Stimulated activated CD4-positive, alpha-beta T cell treated with anti-CD3 and anti-CD28 coated beads, Interleukin-2, amount 100 ng/mL, for 24 hours (primary cell): ENCODE measurements at places on chromosomes 13 and 19.
A peak's percentile ranks its signal among the peaks of the same experiment; 100 is the strongest.

DNA sequence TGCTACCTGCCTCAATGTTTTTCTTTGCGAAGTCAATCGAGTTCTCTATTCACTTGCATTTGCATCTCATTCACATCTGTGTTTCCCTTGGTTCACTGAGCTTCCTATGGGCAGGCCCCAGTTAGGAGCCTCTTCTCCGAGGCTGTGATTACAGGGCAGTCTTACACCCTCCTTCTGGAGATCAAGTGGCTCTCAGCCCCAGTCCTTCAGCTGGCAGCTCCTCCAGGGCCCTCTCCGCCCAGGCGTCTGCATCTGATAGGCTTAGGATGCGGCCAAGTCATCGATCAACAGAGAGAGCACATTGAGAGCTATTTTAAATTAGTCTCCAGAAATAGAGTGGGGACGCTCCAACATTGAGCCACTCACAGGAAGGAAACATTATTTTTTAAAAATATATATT is 44.2 kb downstream of the MBNL2 start:
- DNase-seq, result no peak

- no peak for DNase-seq
Measured at GRCh38 chr13:99985241-99985874, 3.8 kb downstream of the ZIC2 start.

DNA sequence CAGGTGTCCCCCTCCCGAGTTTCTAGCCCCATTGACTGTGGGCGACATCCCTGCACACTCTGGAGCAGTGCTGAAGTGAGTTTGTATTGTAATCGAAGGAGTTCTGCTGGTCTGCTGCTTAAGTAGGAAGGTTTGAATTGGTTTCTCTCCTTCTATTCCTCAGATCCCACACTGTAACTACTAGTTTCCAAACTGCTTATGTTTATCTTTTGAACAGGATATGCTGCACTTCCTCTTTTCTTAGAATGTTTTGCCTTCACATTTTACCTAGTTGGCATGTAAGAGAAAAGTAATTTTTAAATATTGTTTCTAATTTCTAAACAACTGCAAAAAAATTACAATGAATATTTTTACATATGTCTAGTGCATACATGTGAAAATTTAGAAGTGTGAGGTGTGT is 511.8 kb downstream of the KLF12 start:
- DNase-seq, result no peak

DNA sequence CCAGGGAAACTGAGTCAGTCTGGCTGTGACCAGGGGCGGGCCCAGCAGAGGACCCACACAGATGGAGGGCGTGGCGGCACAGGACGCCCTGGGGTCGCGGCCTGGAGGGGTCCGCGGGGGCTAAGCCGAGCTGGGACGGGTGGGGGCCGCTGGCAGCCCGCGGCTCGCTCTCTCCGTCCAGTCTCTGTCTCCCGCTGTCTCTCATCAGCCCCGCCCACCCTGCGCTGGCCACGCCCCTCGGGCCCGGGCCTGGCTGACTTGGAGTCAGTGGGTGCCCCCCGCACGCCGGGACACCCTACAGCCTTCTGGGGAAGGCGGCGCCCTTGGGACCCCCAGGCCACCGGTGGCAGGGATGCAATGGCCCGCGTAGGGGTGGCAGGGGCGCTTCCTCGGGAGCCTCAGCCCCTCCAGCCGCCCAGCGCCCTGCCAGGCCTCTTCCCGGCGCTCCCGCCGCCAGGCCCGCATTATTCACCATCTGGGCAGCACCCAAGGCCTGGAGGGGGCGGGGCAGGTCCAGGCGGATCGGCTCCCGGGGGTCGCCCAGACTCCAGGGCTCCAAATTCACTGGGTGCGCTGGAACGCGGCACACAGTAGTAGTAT is at the start of gene TBXA2R:
Gene TBXA2R, minus strand, starts transcription at position 186 of the 600 bp plus-strand sequence. CDS start 6,241 bp downstream, outside the sequence.
- peak; percentile 72 for DNase-seq

DNA sequence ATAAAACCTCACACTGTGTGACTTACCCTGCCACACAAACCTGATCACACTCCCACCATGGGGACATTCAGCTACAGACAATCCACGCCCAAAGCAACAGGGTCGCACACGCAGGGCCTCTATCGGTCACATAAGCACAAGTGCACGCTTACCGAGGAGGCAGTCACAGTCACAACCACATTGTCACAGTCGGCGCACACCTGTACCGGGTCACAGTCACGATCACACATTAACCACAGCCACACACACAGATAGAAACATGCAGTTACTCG is 579 bp downstream of the ZNF566 start:
- peak; percentile 44 for DNase-seq

DNA sequence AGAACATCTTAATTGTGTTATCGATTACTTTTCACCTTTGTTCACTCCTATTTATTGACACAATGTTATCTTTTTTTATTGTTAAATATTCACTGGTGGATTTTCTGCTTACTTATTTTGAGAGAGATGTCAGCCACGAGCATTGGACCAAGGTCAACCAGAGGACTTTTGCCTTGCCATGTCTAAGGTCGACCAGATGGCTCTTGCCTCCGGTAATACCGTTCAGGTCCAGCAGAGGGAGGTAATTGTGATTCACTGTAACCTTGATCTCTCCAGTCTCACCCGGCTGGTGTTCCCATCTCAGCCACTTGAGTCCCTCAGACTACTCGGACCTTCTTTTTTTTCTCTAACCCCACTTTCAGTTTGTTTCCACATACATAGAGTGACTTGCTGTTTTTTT is 1438.1 kb downstream of the UQCRFS1 start:
- DNase-seq, result peak; percentile 17

- peak; percentile 67 for DNase-seq
Measured at GRCh38 chr13:74135326-74136083, 1.3 kb upstream of the KLF12 start.

GRCh38 chr13:21964686-21965085 is 293.8 kb downstream of the FGF9 start:
- no peak for DNase-seq

DNA sequence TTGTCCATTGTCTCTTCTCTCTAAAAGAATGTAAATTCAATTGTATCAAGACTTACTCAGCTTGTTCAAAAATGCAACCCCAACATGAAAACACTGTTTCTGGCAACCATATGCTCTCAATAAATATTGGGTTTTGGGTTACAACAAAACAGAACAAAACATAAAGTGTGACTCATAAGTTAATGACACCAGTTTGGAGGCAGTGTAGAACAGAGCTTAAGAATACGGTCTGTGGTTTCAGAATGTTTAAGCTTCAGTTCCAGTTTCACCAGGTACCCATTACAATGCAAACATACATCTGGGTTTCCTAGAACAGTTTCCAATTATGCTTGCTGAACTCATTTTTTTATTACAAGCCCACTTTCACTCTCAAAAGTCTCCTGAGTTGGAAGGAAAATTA is 285.8 kb upstream of the PCDH9 start:
- no peak for DNase-seq

GRCh38 chr13:95541911-95542474 is 10.5 kb upstream of the CLDN10 start:
- DNase-seq, result no peak

DNA sequence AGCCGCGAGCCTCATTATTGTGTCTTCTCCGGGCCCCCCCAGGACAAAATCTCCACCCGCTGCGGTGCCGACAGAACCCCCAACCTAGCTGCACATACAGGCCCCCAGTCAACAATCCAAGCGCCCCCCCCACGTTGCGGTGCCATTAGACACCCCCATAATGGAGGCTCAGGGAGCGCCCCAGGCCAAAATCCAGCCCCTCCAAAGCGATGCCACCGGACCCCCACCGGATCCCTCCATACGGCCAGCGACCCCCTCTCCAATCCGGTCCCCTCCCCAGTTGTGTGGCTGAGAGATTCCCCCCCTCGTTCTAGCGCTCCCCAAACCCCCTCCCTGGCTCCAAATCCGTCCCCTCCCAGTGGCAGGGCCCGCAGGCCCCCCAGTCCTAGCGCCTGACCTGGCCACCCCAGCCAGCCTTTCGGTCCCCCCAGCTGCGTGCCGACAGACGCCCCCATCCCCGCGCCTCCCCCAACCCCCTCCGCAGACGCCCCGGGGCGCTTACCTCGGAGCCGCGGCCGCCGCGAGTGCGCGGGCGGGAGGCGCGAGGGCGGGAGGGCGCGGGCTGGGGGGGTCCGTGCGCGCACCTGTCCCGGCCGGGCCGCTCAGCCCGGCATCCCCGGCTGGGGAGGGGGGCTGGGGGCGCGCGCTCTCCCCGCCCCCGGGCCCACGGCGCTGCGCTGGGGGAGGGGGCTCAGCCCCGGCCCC is 21.6 kb upstream of the SEMA6B start:
- DNase-seq, result no peak

GRCh38 chr13:93700115-93700514 is 473.5 kb downstream of the GPC6 start:
- DNase-seq, result no peak

- DNase-seq, result no peak
Measured at GRCh38 chr13:112071102-112071722, 4.3 kb downstream of the SOX1 start.

DNA sequence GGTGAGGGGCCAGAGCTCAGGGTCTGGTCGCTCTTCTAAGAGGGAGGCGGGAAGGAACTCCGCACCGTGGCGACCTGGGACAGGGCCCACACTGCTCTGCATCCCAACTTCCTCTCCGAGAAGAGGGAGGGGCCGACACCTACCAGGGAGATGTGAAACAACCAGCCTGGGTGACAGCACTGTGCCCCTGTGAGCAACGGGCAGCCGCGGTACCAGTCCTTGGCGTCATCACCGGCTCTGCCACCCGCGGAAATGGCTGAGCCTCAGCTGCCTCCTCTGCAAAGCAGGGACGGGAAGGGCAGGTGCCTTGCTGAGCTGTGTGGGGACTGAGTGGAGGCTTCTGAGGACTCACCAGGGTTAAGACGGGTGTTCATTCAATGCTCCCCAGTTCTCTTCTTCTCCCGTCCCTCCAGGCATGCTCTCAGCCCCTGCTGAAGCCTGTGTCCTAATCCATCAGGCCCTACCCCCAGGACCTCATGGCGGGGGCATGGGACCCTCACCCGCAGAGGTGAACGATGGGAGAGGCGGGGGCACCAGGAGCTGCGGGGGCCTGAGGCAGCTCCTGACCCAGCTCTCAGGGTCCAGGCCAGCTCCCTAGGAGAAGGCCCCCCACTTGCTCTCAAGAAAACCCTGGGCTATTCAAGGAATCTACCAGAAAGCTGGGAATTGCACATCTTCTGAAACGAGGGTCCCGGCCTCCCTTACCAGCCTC is 9.3 kb downstream of the ZNF787 start:
- DNase-seq, result peak; percentile 33

DNA sequence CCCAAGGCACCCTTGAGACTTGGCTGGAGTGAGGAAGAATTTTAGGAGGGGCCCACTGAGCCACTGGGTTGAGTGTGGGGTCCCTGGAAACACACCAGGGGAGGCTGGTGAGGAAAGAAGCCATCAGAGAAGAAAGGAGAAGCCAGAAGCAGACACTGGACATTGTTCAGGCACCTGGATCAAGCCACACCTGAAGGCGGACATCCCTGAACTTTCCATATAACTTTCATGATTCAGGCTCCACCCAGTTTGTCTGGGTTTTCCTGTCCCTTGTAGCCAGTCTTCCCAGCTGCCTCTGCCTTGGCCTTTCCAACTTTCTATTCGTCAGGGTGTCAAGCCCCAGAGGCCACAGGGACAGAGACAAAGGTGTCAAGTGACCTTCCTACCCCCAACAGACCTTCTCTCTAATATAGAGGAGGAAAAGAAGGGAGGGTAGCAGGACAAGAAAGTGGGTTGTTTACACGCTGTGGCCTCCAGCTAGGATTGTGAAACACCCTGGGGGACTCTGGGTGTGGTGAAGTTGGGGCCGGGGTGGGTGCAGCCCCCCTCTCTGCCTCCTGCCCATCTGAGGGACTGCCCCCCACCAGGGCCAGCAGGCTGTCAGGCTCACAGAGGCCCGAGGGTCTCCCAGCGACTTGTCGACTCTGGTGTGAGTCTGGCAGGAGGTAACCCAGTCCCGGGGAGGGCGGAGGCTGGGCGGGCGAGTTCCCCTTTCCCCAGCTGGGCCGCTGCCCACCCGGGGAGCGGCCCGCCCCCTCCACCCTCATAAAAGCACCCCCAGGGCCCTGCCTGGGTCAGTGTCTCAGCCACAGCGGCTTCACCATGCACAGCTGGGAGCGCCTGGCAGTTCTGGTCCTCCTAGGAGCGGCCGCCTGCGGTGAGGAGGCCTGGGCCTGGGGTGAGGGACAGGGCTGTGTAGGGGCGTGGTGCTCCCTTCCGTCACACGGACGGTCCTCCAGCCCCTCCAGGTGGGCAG is at the start of gene CFD:
Gene CFD, plus strand, starts transcription at position 797 of the 976 bp plus-strand sequence. Its CDS starts 26 bp downstream, at position 823.
- DNase-seq, result no peak

- DNase-seq, result no peak
Measured at GRCh38 chr13:108786456-108787200, 157.2 kb downstream of the MYO16 start.

GRCh38 chr13:28401303-28402056 is 93.4 kb downstream of the FLT1 start:
- DNase-seq, result no peak

GRCh38 chr19:44694184-44694579 is 4.8 kb upstream of the CEACAM16 start:
- no peak for DNase-seq

- no peak for DNase-seq
Measured at GRCh38 chr19:30089086-30089665, 147.1 kb downstream of the URI1 start.

DNA sequence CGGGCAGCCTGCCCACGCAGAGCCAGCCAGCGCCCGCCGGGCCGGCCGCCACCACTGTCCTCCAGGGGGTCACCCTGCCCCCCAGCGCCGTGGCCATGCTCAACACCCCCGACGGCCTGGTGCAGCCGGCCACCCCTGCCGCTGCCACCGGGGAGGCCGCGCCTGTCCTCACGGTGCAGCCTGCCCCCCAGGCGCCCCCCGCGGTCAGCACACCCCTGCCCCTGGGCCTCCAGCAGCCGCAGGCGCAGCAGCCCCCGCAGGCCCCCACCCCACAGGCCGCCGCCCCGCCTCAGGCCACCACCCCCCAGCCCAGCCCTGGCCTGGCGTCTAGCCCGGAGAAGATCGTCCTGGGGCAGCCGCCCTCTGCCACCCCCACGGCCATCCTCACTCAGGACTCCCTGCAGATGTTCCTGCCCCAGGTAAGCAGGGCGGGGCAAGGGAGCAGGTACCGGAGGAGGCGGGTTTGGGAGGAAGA is 32.3 kb upstream of the EHD2 start:
- no peak for DNase-seq

- DNase-seq, result no peak
Measured at GRCh38 chr19:13727798-13728197, 36.5 kb upstream of the MRI1 start.

- no peak for DNase-seq
Measured at GRCh38 chr19:35938282-35939224, 2.4 kb downstream of the LRFN3 start.

- DNase-seq, result no peak
Measured at GRCh38 chr13:98585398-98585754, 8.5 kb upstream of the STK24 start.
